ENCODE measurements at places on chromosomes 3 and 15.

DNA sequence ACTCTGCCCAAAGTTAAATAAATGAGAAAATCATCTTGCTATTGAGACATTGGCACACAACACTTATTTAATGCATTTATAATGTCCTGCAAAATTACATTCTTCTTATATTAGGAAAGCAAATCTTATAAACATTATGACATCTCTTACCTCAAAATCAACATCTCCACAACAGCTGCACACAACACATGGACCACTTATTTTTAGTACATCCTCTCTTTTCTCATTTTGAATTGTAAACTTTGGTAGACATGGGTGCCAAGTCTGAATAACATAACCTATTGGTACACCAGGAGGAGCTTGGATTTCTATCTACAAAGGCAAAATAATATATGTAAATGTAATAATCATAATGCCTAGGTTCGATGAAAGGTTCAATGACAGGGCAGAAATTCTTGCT lies 23.0 kb downstream of the PLSCR1 start:
- no peak for DNase-seq

DNA sequence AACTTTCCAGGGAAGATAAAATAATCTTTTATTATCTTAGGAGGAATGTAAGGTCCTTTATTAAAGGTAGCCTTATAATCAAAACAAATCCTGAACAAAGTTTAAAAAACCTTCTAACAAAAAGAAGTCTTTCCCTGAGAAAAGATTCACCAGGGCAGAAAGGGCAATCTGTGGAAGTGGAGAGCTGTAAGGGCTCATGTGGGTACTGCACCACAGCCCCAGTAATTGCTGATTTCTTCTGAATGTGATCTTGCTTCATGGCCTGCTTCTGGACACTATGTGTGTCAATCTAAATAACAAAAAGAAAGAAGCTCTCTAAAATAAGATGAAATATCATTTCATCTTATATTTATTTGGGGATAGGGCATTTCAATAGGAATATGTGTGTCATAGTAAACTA lies 1501.6 kb downstream of the OTOL1 start:
- no peak for DNase-seq

- no peak for DNase-seq
Observed at GRCh38 chr3:56633602-56634535, 49.2 kb downstream of the TASOR start.

GRCh38 chr3:69716119-69716518 lies 23.1 kb upstream of the MITF start:
- no peak for DNase-seq

GRCh38 chr15:64566629-64567427 lies 106.5 kb downstream of the ZNF609 start:
- DNase-seq: no peak

DNA sequence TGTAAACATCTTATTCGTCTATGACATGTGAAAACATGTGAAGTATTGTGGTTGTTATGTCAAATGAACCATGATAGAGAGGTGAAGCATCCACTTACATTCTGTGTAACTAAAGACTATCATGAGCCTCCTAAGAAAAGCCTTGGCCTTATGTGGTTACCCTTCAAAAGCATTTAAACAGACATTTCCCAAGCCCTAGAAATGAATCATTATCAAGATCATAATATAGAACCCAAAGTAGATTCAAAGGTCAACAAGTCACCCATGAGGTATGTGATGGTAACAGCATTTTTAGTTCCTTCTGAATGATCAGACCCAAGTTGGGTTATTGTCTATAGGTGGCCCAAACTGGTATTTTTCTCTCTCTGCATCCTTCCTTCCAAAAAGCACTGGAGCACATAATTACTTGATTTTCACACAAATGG lies 408.0 kb downstream of the TBL1XR1 start:
- no peak for DNase-seq

DNA sequence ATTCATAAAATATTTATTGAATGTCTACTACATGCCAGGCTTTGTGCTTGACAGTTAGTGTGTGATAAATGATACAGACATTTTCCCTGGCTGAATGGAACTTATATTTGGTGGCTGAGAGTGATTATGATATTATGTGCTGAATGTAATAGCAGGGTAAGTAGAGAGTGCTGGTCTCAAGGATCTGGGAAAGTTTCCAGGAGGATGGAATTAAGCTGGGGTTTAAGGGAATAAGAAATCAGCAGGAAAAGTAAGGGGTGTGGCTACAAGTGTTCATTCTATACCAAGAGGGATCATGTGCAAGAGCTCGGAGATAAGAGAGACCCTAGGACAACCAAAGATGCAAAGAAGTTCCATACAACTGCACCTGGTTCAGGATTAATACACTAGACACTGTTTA lies 500.1 kb upstream of the CFAP20DC start:
- no peak for DNase-seq

DNA sequence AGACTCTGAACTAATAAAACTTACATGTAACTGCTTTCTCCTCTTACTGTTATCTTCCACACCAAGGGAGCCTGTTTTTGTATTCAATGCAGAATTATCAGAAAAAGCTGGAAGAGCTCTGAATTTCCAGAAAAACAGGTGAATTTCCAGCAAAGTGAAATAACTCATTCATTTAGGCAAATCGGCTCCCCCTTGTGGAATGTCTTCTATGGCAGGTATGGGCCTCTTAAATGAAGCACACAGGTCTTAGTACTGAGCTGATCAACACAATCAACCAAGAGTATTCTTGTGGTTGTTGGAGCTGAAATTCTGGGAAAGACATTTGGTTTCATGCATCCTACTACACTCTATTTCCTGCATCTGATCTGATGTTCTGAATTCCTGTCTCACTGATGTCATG lies 31.0 kb upstream of the PTPRG start:
- no peak for DNase-seq

DNA sequence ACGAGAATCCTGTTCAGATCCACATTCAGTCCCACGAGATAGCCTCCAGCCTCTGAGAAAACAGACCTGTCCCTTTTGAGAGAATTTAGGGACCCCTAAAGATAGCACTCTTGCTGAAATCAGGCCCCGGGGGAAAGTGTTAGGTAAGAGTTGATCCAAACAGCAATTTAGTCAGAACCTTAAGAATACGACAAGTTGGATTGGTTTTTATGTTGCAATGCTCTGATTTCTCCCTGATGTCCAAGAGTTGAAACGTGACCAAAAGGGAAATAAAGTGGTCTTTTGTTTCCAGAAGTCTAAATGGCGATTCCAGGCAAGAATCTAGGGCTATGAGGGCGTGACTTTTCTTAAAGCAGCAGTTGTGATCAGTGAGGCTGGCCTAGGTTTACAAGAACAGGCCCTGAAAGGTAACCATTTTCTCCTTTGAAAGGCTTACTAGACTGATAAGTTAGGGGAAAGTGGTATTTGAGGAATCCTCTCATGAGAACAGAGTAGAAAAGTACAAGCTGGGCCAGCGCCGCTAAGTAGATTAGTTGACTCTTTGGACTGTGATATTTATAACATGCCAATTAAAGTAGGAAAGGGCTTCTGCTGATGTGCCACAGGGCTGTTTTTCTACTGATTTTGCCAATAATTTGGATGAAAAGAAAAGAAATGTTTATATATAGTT lies 4.9 kb downstream of the MAN2A2 start:
- DNase-seq: no peak
